ENCODE measurements at places on chromosomes 12 and 14. TPM values are rescaled to one million over a fixed set of nuclear protein-coding genes. Genes with fewer than 3 reads are reported as not detected.

Gene C12orf54
- not detected for total RNA-seq

Gene TEAD4
- total RNA-seq, result 3.2 TPM

Gene HNF1A
- total RNA-seq, result 0.16 TPM

Gene KRT75
- total RNA-seq, result 0.71 TPM

Gene OR10G2
- total RNA-seq, result not detected

Gene MORN3
- total RNA-seq, result 0.99 TPM

Gene SLC2A3
- total RNA-seq, result 158 TPM

Gene DYRK2
- total RNA-seq, result 69.3 TPM

Gene CLEC6A
- 0.27 TPM for total RNA-seq

Gene MAP1LC3B2
- 1.5 TPM for total RNA-seq

Gene VRTN
- total RNA-seq, result not detected

Gene C12orf56
- total RNA-seq, result 4.0 TPM

Gene TMCC3
- total RNA-seq, result 10.1 TPM

Gene PZP
- total RNA-seq, result not detected

Gene TAS2R9
- total RNA-seq, result not detected

Gene STYK1
- total RNA-seq, result 1.2 TPM

Gene SPPL3
- total RNA-seq, result 30.0 TPM

Gene NGB
- 1.4 TPM for total RNA-seq

Gene RPS6KA5
- 26.5 TPM for total RNA-seq

Gene KRT82
- total RNA-seq, result not detected

Gene LIN7A
- 35.1 TPM for total RNA-seq

Measured in camera-type eye (tissue), 1 donor.